ENCODE measurements at places on chromosomes 7 and 10.

DNA sequence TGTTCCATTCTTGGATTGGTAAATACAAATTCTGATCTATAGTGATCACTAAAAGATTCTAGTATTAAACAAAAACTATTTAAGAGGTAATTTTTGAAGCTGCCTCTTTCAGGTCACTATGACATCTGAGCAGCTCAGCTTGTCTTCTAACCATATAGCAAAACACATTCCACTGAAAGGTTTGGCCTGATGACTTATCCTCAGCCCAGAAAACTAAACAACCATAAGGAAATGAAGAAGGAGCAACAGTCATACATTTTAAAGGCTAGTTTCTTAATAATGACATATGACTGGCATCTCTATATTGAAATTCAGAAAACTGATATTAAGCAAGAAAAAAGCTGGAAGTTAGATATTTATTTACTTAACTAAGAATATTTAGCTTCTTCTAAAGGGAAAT lies 24.6 kb downstream of the NT5C2 start:
- peak; percentile 43 for DNase-seq

GRCh38 chr10:118708571-118708970 lies 46.2 kb downstream of the CACUL1 start:
- DNase-seq: no peak

DNA sequence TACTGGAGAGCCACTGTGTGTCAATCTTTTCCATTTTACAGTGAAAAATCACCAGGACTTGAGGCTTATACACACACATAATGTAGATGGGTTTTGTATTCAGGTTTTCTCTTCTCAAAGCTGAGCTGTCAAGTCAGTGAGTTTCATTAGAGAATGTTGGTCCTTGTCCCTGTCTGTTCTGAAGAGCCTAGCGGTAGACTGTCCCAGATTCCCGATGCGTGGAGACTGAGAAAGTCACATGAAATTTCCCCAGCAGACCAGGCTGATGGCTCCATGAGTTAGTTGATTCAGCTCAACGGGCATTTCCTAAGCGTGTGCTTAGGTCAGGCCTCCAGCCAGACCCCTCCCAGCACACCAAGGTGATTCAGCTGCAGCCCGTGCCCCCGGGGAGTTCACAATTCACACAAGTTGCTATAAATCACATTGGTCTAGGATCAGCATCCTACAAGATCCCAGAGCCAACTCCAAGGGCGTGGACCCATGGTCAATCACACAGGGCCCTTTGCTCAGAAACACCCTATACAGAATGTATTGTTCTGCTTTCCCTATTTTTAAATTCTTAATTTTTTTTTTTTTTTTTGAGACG lies 17.2 kb downstream of the CHST15 start:
- no peak for DNase-seq

DNA sequence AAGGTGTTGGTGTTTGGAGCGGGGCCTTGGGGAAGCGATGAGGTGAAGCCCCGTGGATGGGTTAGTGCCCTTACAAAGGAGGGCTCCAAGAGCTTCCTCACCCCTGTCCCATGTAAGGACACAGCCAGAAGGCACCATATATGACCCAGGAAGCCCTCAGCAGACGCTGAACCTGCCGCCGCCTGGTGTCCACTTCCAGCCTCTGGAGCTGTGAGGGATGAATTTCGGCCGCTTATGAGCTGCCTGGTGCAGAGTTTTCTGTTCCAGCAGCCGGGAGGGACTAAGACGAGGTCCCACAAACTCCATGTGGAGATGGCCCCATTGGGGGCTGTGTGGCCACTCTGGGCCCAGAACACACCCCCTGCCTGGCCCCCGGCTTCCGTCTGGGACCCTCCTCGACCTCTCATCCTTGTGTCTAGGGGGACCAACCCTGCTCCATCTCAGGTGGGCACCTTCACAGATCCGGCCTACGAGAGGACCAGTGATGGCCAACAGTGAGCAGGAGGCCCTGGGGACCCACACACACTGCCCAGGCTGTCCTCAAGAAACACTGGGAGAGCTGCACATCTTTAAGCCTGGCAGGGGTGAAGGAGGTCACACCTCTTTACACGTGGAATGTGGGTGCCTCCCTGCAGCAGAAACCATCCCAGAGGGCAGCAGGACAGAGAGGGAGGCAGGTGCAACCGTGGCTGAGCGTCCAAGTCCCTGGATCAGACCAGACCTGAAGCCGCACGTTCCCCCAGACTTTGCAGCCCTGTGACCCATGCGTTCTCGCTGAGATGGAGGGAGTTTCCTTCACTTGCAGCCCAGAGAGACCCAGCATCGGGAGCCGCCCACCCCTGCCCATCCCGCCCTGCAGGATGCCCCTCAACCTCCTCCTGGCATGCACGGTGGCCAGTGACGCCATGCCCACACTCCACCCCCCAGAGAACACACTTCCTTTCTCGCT lies 96.1 kb downstream of the PDGFA start:
- no peak for DNase-seq

DNA sequence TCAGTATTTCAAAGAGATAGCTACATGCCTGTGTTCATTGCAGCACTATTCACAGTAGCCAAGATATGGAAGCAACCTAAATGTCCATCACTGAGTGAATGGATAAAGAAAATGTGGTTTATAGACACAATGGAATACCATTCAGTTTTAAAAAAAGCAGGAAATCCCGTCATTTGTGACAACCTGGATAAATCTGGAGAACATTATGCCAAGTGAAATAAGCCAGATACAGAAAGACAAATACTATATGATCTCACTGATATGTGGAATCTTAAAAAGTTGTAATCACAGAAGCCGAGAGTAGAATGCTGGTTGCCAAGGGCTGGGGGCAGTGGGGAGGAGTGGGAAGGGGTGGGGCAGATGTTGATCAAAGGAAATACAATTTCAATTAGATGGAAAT lies 235.8 kb upstream of the IGFBP3 start:
- DNase-seq: no peak

DNA sequence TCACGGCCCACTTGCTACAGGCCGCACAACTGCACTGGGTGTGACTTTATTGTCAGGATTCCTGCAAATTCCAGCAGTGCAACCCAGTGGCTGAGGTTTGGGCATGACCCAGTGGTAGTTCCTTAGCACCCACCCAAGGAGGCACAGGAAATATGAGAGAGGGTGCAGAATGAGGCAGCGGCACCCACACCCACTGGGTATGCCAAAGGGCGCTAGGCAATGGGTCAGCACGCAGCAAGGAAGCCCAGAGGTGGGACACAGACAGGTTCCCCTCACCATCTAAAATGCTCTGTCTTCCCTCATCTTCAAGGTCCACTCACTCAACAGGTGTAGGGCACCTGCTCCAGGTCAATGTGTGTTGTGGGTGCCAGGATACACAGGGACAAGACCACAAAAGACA lies 357.8 kb upstream of the MKI67 start:
- no peak for DNase-seq

DNA sequence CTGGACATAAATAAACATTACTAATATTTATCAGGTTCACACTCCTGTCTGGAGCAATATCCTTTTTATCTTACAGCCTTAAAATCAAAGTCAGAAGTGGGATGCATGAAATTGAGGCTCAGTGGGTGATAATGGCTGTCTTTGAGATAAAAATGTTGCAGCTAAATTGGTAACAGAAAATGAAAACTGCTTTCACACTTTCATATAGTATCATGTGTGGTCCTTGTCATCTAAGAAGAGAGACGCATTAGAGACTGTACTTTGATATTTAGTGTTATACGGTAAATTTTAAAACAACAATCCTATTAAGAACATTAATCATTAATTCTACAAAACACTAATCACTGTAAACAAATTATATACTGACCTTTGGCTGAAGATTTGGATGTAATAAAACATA lies 235.2 kb upstream of the HGF start:
- DNase-seq: no peak

- DNase-seq: no peak
These were observed 25.2 kb downstream of the LOXL4 start for GRCh38 chr10:98242823-98243222.

DNA sequence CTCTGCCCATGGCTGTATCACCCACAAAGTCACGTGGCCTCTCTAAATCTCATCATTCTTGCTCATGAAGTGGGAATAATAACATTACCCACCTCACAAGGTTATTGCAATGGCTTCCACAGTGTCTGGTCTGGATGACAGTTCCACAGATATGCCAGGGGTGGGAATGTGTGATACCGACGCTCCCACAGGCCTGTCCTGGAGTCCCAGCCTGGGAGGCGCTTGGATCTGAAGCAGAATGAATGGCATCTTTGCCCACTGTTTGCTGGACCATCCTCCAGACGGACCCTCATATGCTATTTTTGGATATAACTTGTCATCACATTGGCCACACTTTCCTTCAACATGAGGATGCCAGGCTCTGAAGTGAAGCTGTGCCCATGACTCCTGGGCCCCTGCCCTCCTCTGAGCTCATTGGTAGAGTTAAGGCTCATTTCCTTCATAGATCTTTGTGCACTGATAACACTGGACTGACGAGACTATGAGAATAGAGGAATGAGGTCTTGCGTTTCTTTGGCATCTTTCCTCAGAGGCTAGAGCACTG lies 279.8 kb upstream of the ZNF32 start:
- DNase-seq: no peak

DNA sequence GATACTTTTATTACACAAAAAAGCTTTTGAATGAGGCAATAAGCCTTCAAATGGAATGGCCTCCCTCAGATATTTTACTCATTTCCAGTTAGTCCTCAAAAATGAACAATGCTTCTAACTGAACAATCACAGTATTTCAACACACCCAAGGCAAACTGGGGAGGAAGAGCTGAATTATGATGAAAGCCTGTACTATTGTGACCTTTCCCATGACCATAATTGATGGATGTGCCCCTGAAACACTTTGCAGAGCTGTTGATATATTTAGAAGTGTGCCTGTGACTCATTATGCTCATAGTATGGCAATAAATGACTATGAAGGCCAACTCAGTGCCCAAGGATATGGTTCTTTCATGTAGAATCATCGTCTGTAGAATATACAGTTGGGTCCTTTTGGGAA lies 248.1 kb downstream of the AHR start:
- peak; percentile 68 for DNase-seq

- no peak for DNase-seq
These were observed 38.5 kb downstream of the MCMBP start for GRCh38 chr10:119834188-119834587.

GRCh38 chr10:112973046-112973445 lies 23.0 kb downstream of the TCF7L2 start:
- no peak for DNase-seq

DNA sequence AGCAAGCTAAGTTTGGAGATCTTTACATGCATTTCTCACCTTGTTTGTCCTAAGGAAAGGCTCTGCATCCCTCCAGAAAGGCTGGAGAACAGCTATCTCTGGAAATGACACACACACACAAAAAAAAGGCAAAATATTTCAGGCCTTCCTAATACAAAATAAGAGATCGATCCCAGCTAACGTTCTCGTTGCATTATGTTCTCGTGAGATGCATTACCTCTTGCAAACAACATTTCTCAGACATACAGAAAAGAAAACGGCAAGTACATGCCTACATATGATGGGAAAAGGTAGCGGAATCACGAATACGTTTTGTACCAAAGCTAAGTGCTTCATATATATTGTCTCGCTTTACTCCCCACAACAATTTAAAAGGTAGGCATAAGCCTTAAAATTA lies 488 bp downstream of the MTERF1 start:
- no peak for DNase-seq

- no peak for DNase-seq
These were observed 3.0 kb downstream of the PDK4 start for GRCh38 chr7:95593343-95593742.

GRCh38 chr7:34727464-34727995 lies 69.5 kb downstream of the NPSR1 start:
- no peak for DNase-seq

GRCh38 chr7:133854739-133855138 lies 272.4 kb upstream of the LRGUK start:
- peak; percentile 28 for DNase-seq

GRCh38 chr7:102849079-102849478 lies 63.7 kb upstream of the LRRC17 start:
- DNase-seq: no peak

DNA sequence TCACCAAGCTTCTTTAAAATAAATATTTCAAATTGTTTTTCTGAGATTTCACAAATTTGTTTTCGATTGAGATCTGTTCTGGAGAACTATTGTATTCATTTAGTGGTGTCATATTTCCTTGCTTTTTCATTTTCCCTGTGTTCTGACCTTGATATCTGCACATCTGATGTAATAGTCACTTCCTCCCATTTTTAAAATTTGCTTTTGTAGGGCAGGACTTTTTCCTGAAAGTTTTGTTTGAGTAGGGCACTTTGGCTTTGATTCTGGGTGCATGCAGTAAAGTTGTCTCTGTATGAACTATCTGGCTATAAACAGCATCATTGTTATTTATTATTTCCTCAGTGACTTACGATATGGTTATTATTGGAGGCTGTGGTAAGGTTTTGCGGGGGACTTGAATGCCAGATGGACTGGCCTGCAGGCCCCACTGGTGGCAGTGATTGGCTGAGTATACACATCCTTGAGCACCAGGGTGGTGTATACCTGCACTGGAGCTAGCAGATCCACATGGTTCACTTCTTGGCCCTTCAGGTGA lies 83.6 kb downstream of the CSTF2T start:
- no peak for DNase-seq

GRCh38 chr10:35928748-35929147 lies 286.7 kb upstream of the FZD8 start:
- no peak for DNase-seq

GRCh38 chr7:105448181-105448580 lies 59.5 kb upstream of the SRPK2 start:
- no peak for DNase-seq

GRCh38 chr10:79344502-79345195 lies 2.6 kb upstream of the PPIF start:
- no peak for DNase-seq

DNA sequence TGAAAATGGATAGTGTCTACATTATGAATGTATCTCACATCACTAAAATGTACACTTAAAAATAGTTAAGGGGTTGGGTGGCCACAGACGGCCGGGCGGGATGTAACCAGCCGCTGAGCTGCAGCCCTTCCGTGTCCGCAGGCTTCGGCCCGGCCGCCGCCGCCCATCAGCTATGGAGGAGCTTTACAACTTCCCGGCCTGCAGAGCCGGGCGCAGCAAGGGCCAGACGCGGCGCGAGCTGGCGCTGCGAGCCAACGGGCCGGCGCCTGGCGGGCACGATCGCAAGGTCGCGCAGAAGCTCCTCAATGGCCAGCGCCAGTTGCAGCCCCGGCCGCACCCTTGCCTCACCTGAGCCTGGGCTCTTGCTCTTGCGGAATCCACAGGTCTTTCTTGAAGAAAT lies 69.1 kb downstream of the KMT2C start:
- no peak for DNase-seq

- DNase-seq: no peak
These were observed 32.0 kb downstream of the PRLHR start for GRCh38 chr10:118563373-118563890.

- DNase-seq: no peak
These were observed 709 bp downstream of the GPAM start for GRCh38 chr10:112182784-112183328.

All from NCI-H226 (cell line).